ENCODE measurements at places on chromosomes 5 and 9.
A peak's percentile ranks its signal among the peaks of the same experiment; 100 is the strongest.

DNA sequence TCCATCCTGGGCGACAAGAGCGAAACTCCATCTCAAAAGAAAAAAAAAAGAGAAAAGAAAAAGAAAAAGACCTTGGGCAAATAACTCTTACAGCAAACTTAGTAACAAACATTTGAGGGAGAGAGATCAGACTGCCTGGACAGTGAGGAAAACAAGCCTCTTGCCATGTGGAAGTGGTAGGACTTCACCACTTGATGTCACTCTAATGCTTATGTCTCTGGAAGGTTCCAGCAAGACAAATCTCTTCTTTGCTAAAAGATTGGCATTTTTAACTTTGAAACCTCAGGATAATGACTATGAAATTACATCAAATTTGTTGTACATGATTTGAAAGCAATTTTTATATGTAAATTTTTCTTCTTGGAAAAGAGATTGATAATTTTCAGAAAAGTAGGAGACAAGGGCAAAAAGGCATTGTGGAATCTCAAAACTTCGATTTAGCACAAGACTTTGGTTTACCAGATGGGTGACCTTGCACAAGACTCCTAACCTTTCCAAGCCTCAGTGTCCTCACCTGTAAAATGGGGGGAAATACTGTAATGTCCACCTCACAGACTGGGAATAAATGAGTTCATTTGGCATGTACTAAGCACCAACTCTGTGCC is 5.4 kb downstream of the ACTL7B start:
- DNase-seq = peak; percentile 71

DNA sequence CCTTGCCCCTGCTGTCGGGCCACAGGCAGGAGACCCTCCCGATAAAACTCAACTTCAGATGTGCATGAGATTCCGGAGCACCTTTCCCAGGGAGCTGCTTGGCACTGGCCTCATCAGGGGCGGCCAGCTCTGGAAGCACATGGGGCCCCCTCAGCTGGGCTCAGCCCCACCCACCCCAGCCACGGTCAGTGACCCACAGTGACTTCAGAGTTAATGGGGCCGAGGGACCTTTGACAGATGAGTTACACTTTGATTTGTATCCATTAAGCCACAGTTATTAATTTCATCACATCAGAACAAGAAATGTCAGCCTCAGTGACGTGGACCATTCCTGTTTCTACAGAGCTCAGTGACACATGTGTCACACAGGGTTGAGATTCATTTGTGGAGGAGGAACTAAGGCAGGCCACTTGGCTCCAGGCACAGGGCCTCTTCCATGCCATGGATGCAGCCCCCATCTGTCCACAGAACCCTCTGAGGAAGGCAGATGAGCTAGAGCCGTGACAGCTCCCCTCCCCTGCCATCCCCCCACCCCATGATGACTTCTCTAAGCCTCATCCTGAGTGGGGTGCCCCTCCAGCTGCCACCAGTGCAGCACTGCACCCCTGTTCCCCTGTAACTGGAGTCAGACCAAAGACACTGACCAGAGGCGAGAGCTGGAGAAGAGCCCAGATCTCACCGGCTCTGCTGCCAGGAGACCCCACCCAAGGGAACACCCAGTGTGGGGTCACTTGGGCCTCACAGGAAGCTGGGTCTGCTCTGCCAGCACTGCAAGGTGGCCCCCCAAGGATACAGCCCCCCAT is 69.4 kb upstream of the ADAMTS2 start:
- DNase-seq = no peak

GRCh38 chr9:118170032-118170955 is 466.1 kb downstream of the TLR4 start:
- DNase-seq = peak; percentile 92

DNA sequence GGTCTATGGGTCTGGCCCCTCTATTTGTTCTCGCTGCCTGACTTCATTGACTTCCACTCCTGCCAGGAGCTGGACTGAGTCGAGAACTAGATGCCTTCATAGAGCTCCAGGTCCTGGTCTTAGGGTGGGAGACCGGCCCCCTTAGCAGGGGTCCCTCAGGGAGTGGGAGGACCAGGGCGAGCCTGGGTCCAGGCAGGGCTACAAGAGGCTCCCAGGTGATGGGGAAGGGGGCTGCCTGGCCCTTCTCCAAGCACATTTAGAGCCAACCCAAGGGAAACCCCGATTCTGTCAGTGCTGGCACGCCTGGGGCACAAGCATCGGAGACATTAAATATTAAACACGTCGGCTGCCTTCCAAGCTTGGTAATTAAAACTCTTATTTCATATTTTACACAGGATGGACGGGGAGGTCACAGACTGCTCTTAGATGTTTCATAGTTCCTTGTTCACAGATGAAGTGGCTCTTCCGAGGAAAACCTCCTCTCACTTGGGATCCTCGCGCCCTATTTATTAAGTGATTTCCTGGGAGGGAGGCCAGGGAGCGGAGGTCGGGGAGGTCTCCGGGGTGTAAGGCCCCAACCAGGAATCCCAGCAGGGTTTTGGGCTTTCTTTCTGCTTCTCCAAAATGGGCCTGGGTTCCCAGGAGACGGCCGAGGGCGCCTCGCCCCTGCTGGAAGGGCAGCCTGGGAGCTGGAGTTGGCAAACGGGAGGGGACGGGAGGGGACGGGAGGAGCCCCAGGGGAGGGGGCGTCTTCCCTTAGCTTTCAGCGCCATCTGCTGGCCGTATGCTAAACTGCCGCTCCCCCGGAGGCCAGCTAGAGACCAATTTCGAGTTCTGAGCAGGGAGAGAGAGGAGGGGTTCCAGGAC is 23.4 kb upstream of the ZBTB43 start:
- peak; percentile 88 for DNase-seq

GRCh38 chr5:80246001-80246758 is 9.7 kb downstream of the SERINC5 start:
- peak; percentile 56 for DNase-seq

DNA sequence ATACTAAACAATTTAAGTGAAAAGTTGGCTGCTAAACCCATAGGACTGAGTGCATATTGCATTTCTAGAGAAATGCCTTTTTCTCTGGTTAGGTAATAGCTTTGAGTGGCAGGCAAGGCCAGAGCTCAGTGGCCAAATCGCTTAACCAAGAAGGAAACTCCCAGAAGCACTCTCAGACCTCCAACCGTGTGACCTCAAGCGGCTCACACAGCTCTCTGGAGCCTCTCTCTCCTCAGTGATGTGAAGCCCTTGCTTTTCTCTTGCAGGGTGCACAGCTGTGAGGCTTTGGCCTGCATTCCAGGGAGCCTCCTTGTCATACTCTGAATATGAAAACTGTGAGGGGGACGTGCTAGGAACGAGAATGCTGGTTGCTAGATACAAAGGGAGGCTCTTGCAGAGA is 106.7 kb downstream of the INSYN2B start:
- DNase-seq = peak; percentile 16

DNA sequence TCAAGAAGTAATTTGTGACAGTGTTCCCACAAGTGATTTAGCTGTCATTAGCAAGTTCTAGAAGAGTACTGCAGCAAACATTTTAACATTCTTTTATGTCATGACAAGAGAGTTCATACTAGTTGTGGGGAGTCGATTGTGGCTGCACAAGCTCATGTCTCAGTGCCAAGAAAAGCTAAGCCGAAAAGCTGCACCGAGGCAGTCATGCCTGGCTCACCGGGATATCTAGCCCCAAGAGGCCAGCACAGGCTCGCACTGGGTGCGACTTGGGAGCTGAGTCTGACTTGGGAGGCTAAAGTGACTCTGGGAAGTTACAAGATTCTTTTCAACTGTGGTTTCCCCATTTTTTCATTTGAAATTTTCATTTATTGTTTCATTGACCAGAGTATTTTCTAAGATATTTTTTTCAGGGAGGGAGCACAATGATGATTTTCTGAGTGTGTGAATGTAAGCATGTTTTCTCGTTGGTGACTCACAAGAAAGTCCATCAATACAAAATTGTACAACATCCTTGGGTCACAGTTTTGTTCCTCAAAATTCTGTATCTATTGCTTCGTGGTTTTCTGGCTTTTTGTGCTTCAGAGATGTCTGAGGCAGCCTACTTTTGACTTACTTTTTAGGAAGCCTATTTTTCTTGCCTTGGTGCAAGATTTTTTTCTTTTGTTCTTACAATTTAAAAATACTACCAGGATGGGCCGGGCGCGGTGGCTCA is 18.7 kb downstream of the CAST start:
- no peak for DNase-seq

- DNase-seq = peak; percentile 88
Observed at GRCh38 chr5:81657386-81657785, 93.5 kb downstream of the SSBP2 start.

DNA sequence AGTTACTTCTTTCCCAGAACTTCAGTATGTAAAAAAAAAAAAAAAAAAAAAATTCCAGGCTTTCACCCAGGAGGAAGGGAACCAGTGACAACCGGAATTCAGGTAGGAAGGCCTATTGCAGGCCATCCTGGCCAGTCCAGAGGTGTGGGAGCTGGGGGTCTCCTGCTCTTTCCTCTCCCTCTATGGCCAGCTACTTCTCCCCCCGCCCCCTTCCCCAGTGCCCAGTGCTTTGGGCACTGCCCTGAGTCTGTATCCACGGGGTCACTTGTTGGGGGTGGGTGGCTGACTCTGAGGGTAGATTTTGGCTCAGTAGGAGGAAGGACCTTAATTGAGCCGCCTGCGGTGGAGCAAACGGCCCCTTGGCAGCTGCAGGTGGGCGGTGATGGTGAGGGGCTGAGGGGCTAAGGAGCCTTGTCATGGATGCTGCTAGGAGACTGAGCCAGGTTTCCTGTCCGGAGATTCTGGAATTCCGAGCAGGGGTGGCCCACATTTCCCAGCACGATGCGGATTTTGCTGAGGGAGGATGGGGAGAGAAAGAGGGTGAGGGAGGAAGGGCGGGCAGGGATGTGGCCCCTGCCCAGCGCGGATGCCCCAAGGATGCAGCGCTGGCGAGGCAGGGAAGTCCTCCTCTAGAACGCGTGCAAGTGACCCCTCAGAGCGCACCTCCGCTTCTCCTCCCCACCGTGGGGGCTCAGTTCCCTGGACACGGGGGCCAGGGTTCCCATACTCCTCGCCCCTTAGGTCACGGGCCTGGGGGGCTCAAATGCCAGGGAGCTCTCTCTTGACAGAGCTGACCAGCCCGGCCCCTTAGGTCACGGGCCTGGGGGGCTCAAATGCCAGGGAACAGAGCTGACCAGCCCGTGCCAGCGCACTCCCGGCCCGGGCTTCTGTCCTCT is 1.2 kb upstream of the PHF2 start:
- no peak for DNase-seq

GRCh38 chr5:33857037-33857436 is 34.8 kb downstream of the ADAMTS12 start:
- no peak for DNase-seq

DNA sequence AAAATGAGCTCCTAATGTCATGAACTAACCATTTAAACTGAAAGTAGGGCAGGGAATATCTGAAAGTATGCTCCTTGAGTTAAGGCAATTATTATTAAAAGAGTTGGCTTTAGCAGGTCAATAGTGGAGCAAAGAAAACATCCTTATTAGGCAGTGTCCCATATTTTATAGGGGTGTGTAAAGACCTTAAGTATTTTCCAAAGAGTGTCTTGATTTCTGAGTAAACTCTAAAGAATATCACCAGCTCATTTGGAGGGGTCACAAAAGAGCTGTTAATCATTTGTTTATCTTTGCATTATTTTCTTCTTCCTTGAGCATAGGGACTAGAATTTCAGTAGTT is 109.3 kb downstream of the MUSK start:
- no peak for DNase-seq

GRCh38 chr9:14272927-14273528 is 40.9 kb downstream of the NFIB start:
- DNase-seq = no peak

DNA sequence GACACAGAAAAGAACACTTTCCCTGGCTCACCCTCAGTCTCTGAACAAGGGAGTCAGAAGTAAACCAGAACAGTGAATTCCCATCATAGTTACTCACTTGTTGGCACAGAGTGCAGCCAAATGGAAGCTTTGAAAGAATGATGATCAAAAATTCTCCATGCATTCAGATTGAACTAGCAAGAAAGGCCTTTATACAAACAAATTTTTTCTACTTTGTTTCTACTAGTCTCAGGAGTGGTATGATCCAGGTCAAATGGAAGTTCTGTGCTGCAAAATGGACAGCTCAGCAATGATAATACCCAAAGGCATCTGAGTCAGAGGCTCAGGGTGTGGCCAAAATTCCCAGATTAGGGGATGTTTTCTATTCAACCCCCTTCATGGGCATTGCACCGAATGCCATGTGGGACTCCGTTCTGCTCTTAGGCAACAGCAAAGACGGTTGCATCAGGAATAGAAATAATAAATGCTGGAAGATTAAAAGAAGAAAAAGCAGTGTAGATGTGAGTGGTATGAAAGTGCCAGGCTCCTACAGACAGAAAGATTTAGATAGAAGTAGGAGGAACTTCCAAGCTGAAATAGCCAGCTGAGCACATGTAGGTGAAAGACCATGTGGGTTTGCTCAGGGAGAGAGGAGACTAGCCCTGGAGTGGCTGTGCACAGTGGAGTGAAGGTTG is 24.0 kb upstream of the ASPN start:
- no peak for DNase-seq

DNA sequence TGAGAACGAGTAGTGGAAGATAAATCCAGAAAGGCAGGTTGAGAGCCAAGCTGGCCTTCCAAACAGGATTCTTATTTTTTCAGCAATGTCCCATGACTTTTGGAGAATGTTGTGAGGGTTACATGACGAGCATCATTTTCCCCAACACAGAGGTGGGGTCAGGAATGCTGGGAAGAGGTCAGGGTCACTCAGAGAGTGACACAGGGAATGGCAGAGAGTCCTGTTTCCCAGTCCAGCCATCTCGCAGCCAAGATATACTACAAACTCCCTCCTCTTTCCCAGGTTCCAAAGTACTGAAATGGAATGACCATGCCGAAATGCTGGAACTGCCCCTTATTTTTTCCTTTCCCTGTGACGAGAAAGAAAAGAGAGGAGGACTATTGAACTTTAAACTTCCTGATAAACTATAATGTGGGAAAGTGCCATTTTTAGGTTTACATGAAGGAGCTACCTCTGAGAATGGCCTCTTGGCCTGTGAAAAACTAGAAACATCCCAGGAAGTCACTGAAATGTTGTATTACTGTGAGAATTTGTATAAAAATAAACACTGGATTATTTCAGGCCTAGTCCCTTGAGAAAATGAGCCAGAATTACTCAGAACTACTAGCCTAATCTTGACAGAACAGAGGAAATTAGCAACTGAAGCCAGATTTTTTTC is 420.4 kb downstream of the CETN3 start:
- DNase-seq = no peak

GRCh38 chr9:138111607-138112006 is 234.0 kb downstream of the CACNA1B start:
- DNase-seq = no peak

DNA sequence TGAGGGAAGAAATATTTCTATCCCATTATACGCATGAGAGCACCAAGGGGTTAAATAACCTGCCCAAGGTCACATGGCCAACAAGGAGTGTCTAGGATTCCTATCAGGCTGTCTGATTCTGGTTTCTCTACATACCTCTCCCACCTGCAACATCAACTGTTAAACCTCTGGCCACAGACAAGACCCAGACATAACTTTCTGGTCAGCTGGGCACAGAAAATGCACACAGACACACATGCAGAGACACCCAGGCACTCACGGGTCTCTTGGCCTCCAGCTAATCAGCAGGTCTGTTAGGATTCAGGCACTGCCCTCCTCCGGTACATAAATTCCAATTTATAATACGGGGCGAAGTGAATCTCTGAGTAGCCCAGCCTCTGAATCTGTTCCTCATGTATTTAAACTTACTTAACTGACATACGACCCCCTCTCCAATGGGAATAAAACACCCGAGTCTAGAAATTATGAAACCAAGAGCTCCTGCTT is 1.5 kb downstream of the SEPTIN8 start:
- DNase-seq = no peak

GRCh38 chr5:150585781-150586341 is 54.6 kb upstream of the SYNPO start:
- DNase-seq = no peak

GRCh38 chr5:131256507-131256823 is 7.4 kb upstream of the CDC42SE2 start:
- DNase-seq = no peak

GRCh38 chr5:139650031-139650688 is 2.0 kb downstream of the CXXC5 start:
- DNase-seq = peak; percentile 65
